Stimulated activated CD4-positive, alpha-beta T cell treated with anti-CD3 and anti-CD28 coated beads, TNF-alpha, amount 100 ng/mL, for 4 hours (primary cell): ENCODE measurements at places on chromosomes 2 and 18.

- DNase-seq, result no peak
Observed at GRCh38 chr2:128451084-128452023, 132.7 kb upstream of the HS6ST1 start.

DNA sequence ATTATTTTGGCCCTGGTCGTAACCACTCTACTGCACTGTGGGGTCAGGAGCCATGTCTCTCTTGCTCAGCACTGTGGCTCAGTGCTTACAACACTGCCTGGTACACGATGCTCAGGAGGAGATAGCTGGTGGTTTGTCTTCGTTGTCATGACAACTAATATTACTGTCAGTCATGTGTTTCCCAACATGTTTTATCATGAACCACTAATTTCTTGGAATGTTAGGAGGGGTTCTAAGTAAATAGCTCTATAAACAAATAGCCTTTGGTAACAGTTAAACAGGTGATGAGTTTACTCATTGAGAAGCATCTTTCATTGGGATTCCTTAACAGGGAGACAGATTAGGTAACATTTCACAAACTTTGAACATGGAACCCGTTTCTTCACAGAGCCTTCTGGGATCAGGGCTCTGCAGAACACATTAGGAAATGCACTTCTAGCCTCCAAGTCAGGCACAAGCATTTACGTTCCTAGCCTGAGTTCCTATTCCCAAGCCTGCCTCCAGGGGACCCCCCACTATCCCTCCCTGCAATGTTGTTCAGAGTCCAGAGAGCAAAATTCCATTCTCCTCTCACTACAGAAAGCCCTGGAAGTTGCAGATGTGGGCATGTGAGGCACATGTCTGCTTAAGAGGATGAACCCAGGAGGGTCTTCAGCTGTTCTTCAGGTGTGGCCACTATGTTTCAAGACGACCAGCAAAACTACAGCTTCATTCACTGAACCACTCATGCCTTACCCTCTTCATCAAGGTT lies 6.4 kb upstream of the RBM44 start:
- no peak for DNase-seq

DNA sequence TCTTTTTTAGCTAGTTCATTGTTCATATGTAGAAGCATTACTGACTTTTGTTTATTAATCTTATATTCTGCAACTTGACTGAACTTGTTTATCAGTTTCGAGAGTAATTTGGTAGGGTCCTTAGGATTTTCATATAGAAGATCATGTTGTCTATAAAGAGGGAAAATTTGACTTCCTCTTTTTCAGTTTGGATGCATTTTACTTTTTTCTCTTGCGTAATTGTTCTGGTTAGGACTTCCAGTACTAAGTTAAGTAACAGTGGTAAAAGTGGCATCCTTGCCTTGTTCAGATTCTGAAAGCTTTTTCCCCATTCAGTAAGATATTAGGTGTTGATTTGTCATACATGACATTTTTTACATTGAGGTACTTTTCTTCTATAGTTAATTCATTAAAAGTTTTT lies 726.0 kb downstream of the KCNJ3 start:
- no peak for DNase-seq

GRCh38 chr2:128736046-128736688 lies 417.5 kb upstream of the HS6ST1 start:
- DNase-seq, result no peak

DNA sequence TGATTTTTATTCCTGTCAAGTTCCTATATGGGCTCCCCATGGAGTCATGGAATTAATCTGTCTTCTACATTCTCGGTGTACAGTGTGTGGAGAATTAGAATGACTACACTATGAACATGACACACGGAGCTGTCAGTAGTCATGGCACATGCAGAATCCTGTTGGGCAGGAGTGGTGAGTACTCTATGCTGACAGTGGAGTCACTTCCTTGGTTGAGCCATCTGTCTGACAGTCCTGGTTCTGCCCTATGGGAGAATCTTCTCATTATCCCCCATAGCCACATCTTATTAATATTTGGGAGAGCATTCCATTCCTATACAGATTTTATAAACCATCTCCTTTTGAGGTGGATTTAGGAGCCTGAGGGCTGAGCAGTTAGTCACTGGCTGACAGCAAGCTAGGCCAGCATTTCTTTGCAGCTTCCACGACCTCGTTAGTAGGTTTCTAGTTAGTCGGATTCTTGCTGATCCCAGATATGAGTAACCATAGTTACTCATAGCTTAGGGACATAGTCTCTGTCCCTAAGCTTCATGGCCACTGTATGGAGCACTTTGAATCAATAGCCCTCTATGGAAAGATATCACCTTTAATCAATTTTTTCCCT lies 90.6 kb downstream of the MDH1 start:
- no peak for DNase-seq

GRCh38 chr2:241179899-241180298 lies 8.6 kb upstream of the ANO7 start:
- no peak for DNase-seq

DNA sequence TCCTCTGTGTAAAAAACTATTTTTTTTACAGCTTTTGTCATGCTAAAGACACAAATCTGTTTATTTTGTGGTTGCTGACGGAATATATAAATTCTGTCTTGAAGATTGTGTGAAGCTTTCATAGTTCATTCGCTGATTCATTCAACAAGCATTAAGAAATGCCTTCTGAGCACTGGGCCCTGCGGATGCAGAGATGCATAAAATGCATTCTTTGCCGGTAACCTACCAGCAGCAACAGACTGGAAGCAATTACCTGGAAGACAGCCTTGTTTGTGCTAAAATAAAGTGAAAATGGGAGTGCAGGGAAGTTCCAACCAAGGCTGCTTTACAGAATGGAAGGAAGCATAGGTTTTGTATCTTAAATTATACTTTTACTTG lies 119.7 kb downstream of the PMAIP1 start:
- DNase-seq, result no peak

GRCh38 chr2:191634791-191635190 lies 43.1 kb upstream of the NABP1 start:
- no peak for DNase-seq

DNA sequence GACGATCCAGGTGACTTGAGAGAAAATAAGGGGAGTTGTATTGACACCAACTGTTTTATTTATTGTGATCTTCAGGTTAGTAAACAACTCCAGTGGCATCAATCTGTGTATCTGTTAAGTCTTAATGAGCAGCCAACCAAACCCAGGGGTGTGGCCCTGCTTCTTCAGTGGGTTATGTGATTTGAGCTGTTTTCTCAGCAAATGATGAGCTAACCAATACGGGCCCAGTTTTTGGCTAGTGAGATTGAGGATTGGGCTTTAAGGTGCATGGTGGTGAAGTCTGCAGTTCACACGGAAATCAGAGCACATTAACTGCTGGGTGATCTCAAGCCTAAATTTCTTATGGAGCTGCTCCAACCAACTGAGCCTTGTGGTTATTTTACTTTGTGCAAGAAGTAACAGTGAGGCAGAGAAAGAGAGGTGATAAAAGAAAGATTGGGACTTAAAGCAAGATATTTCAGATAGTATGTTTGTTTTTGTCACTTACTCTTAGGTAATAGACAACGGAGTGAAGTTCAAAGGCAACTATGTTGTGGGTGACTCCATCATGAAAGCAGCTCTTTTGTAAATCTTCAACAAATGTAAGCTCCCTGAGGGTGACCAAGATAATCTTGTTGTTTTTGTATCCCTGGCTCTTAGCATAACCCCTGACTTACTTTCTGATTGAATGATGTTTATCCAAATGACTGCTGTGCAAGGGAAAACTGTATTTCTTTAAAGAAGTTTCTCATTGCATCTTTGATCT lies 2.4 kb downstream of the MTCL1 start:
- no peak for DNase-seq

- no peak for DNase-seq
Observed at GRCh38 chr2:100924122-100924519, 78.0 kb upstream of the RPL31 start.

- no peak for DNase-seq
Observed at GRCh38 chr2:64629875-64630274, 23.8 kb downstream of the SERTAD2 start.

DNA sequence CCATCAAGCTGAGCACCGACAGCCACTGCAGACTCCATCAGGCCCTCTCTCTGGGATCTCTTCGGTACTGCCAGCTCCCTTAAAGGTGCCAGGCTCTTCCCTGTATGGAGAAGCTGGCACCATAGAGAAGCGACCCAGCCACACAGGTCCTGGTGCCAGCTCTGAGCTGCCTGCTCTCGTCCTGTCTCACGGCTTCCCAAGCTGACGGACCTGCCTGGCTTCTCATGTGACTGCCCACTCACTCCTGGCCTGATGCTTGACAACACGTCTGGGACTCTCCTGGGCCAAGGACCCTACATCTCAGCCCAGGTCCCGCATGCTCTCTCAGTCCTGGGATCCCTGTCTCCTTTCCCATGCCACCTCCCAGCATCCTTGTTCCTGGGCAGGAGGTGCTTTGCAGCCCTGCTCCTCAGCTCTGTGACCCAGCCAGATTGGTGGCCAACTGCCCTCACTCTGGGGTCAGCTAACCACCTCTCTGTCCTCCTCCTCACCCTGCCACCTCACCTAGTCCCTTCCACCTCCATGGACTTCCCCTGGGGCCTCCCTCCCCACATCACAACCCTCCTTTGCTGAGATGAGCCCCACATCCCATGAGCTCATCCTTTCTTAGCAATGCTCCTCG lies 12.5 kb upstream of the ATOH8 start:
- no peak for DNase-seq

GRCh38 chr2:197124639-197125390 lies 185.8 kb downstream of the ANKRD44 start:
- no peak for DNase-seq

- no peak for DNase-seq
Observed at GRCh38 chr2:208024091-208024490, 1.2 kb downstream of the PLEKHM3 start.

- no peak for DNase-seq
Observed at GRCh38 chr2:224004105-224004695, 34.9 kb downstream of the SERPINE2 start.

- no peak for DNase-seq
Observed at GRCh38 chr2:191051825-191052778, 38.1 kb upstream of the STAT1 start.

DNA sequence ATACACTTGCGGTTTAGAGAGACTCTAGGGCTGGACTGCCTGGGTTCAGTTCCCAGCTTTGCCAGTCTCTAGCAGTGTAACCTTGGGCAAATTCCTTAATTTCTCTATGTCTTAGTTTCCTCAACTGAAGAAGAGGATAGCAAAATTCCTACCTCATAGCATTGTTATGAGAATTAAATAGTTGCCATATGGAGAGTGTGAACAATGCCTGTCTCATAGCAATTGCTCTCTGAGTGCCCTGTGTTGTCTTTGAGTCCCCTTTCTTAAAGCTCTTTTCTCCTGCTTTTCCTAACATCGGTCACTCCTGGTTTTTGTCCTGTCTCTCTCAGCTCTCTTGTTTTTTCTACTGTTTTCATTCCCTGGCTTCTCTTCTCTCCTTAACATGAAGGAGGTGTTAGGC lies 116.8 kb upstream of the ALPP start:
- DNase-seq, result no peak

- no peak for DNase-seq
Observed at GRCh38 chr2:119550856-119551255, 6.6 kb downstream of the CFAP221 start.

- DNase-seq, result no peak
Observed at GRCh38 chr2:218722419-218722818, 11.8 kb downstream of the TTLL4 start.

DNA sequence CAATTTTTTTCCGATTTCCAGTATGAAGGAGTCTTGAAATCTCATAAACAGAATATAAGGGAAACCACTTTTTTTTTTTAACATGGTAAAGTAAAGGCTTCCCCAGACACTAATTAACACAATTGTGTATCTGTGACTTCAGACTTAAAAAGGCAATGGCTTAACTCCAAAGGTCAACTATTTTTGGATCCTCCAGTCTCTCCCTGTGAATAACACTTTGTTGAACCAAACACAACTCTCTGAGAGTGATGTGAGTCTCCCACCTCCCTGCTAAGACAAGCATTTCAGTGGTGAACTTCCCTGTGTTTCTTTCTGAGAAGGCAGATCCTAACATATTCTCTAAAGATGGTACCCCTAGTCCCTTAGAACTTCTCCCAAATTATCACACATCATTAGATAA lies 219.6 kb upstream of the RBBP8 start:
- DNase-seq, result no peak

GRCh38 chr2:67453310-67453709 lies 56.2 kb downstream of the ETAA1 start:
- DNase-seq, result no peak

DNA sequence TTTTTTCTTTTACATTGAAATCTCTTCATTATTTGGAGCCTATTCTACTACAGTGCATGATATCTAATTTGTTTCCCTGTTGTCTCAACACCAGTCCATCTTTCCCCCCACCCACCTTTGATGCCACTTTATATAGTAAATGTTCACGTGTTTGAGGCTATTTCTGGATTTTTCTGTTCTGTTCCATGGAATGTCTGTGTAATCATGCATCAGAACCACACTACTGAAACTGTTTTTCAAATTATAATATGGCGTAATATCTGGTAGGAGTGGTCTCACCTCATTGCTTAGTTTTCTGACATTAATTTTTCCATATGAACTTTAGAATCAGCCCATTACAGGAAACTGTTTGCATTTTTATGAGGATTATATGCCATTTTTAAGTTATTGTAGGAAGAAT lies 19.1 kb upstream of the NARS1 start:
- no peak for DNase-seq

DNA sequence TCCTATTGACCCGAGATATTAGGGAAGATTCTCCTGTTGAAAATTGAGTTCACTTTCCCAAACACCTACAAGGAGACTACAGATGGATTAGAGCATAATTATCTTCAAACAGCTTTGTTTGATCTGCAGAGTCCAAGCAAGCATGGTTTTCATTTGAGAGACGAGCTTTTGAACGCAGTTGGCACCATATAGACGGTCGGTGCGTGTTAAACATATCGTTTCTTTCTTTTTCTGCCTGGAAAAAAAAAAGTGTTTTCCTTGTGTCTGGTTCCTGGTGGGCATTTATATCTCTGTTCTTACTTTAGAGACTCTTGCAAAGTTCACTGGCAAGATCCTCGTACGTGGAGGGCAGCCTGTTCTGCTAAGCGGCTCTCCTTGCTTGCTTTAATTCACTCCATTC lies 248.9 kb downstream of the TMEM182 start:
- DNase-seq, result no peak

DNA sequence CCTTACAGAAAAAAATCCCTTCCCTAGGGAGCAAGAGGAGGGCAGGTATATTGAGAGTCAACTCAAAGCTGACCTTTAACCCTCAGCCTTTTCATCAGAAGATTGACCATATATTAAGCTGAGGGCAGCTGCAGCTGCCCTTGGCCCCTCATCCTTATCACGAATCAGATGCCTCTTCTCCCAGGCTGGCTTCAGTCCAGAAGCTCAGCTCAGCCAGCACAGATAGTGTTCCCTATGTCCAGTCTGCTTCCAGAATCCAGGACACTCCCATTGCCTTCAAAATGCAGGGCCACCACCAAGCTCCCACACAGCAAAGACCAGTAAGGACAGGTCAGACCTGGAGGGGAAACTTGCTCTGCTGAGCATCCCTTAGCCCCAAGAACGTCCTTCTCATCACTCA lies 146.1 kb downstream of the BCL11A start:
- no peak for DNase-seq

GRCh38 chr2:218828477-218828778 lies 3.2 kb downstream of the PRKAG3 start:
- DNase-seq, result no peak

GRCh38 chr2:5673145-5674025 lies 18.8 kb upstream of the SOX11 start:
- no peak for DNase-seq

- no peak for DNase-seq
Observed at GRCh38 chr2:195316486-195316885, 340.5 kb upstream of the SLC39A10 start.

GRCh38 chr2:20585710-20586594 lies 64.9 kb downstream of the HS1BP3 start:
- DNase-seq, result no peak

GRCh38 chr18:9716780-9717563 lies 8.9 kb downstream of the RAB31 start:
- no peak for DNase-seq
